G401 (cell line): ENCODE measurements at places on chromosomes 1 and 21. TPM values are rescaled to one million over a fixed set of nuclear protein-coding genes. Genes with fewer than 3 reads are reported as not detected.

Gene MROH7
- total RNA-seq: not detected in 2 replicates

DNA sequence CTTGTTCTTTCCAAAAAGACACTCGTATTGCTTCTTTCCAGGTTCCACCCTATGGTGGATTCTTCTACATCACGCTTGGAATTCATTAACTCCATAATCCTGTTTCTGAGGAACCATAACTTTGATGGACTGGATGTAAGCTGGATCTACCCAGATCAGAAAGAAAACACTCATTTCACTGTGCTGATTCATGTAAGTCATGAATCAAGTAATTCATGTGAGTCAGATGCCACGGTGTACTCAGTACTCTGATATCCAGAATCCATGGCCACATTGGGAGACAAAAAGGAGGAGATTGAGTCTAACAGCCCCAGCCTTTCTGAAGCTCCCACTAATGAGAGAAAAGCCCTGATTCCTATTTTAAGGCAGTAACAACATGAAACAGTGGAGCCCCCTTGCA lies 7.4 kb downstream of the CHI3L2 start:
- DNase-seq: no peak

GRCh38 chr1:84611796-84612195 lies 37.6 kb upstream of the CTBS start:
- DNase-seq: no peak

Gene SELE
- not detected in 2 replicates for total RNA-seq
